ENCODE measurements at places on chromosomes 11 and 22.

GRCh38 chr11:94181943-94182342, 53.3 kb downstream of the PANX1 start:
- no peak for DNase-seq

GRCh38 chr11:60164550-60165075, 18.3 kb downstream of the MS4A6A start:
- DNase-seq: no peak

DNA sequence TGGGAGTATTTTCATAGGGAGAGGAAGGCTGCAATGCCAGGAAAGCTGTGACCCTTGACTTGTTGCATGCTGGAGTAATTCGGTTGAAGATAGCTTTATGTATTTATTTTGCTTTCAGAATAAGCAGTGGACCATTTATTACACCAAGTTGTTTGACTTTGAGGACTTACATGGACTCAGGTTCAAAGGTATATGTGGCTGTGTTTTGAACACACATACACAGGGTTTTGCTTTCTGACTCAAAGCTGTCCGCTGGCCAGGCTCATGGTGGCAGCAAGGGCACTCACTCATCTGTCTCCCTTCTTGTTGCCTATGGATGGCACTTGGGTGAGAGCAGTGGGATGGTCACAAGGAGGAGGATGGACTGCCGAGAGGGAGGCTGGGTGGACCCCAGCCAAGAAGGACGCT, 6.5 kb downstream of the TIMP3 start:
- no peak for DNase-seq

GRCh38 chr11:22389526-22390282, 51.5 kb downstream of the SLC17A6 start:
- no peak for DNase-seq

GRCh38 chr11:64316672-64317324, 561 bp downstream of the TRMT112 start:
- no peak for DNase-seq

DNA sequence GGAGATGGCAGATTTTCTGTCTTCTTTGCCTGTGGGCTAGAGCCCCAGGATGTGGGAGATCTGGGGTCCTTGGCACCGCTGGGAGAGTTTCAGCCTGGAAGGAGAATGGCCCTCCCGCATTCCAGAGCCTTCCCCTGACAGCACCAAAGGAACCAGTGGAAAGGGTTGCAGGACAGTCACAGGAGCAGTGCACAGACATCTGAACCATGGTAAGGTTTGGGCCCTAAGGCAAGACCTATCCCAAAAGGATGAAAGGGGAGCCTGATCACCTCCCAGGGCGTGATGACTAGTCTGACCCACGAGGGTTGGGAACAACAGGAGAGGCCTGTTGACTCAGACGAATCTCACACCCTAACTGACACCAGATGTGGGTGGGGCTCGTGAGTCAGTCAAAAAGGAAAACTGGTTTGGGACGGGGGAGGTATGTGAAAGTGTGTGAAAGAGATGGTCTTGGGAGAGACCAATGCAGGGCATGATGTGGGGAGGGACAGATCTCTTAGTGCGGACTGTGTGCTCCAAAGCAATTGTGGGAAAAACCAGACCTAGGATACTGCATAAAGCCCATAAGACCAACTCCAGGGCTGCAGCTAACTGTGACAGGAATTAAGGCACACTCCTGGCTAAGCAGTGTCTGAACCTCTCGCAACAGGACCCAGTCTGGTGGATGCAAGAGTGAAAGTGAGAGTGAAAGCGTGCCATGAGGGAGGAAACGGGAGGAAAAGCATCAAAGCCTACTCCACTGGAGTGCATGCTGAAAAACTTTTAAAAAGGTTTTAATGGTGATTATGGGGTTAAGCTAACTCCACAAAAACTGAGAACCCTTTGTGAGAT, 39.1 kb upstream of the GLYAT start:
- no peak for DNase-seq

GRCh38 chr11:30333405-30333804, 10.5 kb downstream of the ARL14EP start:
- no peak for DNase-seq

DNA sequence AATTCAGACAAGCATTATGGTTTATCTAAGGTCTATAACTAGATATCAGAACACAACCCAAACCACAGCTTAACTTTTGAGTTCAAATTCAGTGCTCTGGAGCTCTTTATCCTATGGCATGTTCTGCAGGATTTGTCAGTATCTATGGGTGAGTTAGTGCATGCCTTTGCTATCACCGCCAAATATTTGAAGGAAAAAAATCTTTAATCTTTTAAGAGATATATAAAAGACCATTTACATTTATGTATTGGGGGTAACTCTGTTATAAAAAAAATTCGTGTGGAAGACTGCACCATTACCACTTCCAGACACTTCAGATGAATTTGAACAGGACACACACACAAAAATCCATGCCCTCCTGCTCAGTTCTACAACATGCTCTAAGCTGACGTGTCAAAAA, 313.5 kb upstream of the CHORDC1 start:
- no peak for DNase-seq

DNA sequence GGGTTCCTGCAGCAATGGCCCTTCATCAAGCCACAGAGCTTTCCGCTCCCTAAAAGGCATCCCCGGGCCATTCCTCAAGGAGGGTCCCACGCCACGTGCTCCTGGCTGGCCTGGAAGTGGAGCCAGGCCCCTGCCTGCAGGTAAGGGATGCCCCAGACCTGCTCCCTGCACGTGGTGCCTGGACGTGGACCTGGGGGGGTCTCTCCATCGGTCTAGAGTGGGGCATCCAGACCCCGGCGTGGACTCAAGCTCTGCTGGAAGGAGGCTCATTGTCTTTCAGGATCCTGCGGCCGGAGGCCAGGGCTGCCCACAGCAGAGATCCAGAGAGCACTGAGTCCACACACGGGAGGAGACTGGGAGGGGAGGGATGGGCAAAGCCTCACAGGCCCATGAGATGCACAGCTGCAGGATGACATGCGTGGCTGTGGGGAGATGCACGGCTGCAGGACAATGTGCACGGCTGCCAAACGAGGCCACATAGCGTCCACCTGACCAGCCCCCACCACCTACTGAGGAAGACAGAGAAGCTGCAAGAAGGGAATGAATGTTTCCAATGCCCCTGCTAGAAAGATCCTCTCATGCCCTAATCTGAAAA, 236.7 kb downstream of the BRD1 start:
- no peak for DNase-seq

DNA sequence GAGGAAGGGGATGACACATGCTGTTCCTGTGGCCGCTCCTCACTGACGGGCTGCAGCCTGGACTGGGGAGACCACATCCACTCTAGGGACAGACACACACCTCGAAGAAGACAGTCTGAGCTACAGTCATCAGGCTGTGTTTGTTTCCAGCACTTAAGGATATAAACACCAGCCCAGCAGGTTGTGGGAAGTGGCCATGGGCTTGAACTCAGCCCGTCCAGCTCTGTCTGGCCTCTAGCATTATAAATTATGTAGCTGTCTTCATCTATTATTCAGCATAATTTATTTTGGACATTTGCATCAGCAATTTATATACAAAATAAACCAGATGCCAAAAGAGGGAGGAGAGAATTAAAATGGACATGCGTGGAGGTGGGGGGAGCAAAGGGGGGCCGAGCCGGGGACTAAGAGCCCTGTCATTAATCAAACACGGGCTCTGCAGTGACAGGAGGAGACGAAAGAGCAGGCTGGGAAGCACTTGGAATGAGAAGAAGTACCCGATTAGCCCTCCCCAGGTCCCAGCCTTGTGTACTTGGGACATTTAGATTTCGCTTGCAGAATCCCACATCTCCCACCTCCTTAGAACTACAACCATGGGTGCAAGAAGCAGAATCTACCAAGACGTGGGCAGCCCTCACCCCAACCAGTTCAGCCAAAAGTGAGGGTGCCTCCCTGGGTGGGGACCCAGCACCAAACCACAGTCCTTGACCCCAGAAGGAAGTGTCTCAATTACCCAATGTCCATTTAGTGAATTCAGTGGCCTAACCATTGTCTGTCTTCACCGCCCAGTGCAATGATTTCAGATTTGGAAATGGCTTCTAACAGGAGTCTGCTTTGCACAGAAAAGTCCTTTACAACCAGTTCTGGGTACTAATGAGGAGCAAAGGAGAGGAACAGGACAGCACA, 309.6 kb downstream of the OPCML start:
- DNase-seq: no peak

DNA sequence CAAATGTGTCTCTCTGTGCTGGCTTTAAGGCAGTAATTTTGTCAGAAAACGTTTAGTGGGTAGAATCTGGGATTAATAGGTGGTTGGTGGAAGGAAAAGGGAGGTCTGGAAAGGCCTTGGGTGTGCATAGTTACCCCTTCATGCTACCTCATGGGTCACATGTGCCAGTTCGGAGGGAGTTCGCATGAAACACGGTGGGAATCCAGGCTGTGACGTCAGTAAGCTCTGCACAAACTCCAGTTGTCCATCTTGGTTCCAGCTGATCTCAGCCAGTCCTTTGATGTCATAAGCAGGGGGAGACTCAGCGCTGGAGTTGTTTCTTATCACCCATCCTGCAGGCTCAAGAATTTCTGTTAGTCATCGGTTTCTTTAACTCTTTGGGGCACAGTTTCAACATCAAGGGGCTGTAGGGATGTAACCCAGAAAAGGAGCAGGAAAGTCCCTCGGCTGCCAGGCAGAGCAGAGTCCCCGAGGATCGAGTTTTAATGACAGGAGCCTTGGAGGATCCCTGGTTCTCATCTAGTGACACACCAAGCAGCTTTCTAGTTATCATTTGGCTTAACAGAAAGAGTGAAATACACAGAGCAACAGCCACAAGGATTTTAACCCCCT, 28.9 kb downstream of the MOV10L1 start:
- no peak for DNase-seq

- DNase-seq: no peak
These were observed 172.0 kb upstream of the MTMR2 start for GRCh38 chr11:96095884-96096303.

- DNase-seq: no peak
These were observed 114.1 kb downstream of the STIM1 start for GRCh38 chr11:3969613-3970012.

DNA sequence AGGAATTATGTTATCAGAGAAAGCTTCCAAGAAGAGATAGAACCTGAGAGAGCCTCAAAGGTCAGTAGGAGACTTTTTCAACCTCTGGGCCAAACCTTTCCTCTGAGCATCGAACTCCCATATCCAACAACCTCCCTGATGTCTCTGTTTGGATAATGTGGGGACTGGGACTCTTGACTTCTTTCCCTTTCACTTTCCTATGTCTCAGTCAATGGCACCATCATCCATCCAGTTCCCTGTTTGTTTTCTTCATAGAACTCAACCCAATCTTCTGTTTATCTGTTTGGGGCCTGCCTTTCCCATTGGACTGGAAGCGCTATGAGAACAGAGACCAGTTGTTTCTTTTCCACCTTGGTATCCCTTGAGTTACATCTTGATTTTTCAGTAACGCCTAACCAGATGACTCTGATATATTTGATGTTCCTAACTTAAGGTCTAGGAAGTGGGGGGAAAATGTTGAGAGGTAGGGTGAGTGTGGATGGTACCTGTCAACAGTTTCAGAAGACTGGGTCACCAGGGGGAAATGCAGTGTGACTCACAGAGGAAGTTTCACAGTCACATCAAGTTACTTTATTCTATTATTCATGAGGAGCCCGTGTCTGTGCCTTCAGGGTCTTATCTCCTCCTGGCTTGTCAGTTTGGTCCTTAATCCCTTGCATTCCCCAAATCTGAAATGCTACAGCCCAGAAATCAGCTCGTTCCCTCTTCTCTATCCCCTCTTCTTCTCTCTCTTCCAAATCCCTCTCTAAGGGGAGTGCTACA, 4.5 kb upstream of the KCNE3 start:
- no peak for DNase-seq

DNA sequence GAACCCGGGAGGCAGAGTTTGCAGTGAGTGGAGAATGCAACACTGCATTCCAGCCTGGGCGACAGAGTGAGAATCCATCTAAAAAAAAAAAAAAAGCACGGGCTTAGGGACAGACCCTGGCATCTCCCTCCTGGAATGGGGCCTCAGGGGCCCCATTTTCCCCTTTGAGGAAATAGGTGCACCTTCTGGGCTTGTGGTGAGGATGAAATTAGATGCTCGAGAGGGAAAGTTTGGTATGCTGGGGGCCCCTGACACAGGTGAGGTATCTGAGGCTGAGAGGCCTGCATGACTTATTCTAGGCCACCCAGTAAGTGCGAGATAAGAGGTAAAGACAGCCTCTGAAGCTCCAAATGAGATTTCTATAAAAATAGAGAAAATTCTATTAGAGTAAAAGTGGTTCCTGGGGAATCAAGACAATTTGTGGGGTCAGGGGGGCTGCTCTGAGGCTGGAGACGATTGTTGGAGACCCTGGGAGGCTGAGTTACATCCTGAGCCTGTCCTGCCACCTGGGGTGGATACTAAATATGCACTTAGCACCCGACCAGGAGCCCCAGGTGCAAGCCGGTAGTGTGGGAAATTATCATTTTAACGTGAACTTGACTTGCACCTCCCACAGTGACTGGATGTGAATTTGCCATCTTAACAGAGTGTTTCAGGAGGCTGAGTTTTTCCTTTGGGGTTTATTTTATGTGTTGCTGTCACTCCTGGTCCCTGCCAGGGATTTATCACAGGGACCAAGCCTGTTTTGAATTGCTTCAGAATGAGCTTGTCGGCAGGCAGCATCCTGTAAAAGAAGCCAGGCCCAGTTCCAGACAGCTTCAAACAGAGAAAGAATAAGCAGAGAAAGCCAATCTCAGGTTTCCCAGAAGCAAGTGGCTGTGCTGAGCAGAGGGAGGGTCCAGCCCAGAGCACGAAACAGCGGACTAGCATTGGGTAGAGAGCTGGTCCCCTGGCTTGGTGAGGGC, 48.4 kb upstream of the TSKU start:
- DNase-seq: no peak

- DNase-seq: no peak
These were observed 18.5 kb downstream of the SLC22A12 start for GRCh38 chr11:64609436-64610047.

DNA sequence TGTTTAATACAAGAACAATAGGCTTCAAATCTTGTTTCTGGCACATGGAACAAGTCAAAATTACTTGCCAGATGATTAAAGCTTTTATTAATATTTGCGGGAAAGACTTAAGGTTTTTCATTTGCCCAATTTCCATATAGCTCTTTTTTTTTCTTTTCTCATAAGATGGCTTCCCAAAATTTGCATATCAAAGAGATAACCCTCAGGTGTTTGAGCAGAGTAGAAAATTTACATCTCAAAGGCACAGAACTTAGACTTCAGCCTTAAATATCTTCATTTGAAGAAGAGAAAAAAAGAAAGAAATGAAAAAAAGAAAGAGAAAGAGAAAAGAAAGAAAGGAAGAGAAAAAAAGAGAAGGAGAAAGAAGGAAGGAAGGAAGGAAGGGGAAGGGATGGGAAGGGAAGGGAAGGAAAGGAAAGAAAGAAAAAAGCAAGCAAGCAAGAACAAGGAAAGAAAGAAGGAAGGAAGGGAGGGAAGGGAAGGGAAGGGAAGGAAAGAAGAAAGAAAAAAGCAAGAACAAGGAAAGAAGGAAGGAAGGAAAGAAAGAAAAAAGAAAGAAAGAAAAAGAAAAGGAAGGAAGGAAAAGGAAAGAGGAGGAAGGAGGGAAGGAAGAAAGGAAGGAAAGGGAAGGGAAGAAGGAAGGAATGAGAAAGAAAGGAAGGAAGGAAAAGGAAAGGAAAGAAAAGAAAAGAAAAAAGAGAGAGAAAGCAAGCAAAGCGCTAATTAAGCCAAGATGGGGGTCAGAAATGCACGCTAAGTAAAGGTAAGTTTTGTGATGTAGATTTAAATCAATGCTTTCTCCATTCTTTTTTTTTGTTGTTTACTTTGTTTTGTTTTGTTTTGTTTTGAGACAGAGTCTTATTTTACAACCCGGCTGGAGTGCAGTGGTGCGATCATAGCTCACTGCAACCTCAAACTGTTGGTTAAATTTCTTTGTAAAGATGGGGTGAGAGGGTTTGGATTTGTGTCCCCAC, 20.2 kb upstream of the IFITM3 start:
- DNase-seq: no peak

GRCh38 chr11:24348908-24349307, 147.9 kb upstream of the LUZP2 start:
- no peak for DNase-seq
